Activated B cell treated with CpG ODN at 0.5 μM for 24 hours (primary cell): ENCODE measurements at places on chromosomes 16 and 17. TPM values are rescaled to one million over a fixed set of nuclear protein-coding genes. Genes with fewer than 3 reads are reported as not detected.

Gene NPIPA2
- total RNA-seq = 3.5 and 5.0 TPM in 2 replicates

Gene DLX3
- not detected in 2 replicates for total RNA-seq

Gene ARHGAP44
- total RNA-seq = 3.6 and 6.9 TPM in 2 replicates

Gene KRT27
- not detected in 2 replicates for total RNA-seq

Gene PSME3IP1
- total RNA-seq = 131 and 147 TPM in 2 replicates

Gene SEZ6
- not detected in 2 replicates for total RNA-seq

Gene TUBB3
- total RNA-seq = 0.33 and 0.42 TPM in 2 replicates

Gene CCL17
- 6.7 and 7.0 TPM in 2 replicates for total RNA-seq

Gene KCNH6
- not detected in 2 replicates for total RNA-seq
